ENCODE measurements at places on chromosomes 3 and 15. TPM values are rescaled to one million over a fixed set of nuclear protein-coding genes. Genes with fewer than 3 reads are reported as not detected.
A peak's percentile ranks its signal among the peaks of the same experiment; 100 is the strongest.

The TMEM212 gene
- not detected for polyA plus RNA-seq

The LMAN1L gene
- polyA plus RNA-seq, result not detected

- H3K27ac ChIP-seq, result no peak overlapping the region
- H3K4me1 ChIP-seq, result peaks cover 21% of the 10 kb centered on the region
- no peaks in the 10 kb centered on the region for H3K27me3 ChIP-seq
- DNase-seq, result no peak
- H3K36me3 ChIP-seq, result no peaks in the 10 kb centered on the region
Measured at GRCh38 chr15:64247906-64248541, 85.2 kb upstream of the PPIB start.

- H3K27me3 ChIP-seq, result no peaks in the 10 kb centered on the region
- no peak for DNase-seq
- no peak overlapping the region for H3K4me3 ChIP-seq
Measured at GRCh38 chr3:79902151-79902550, 134.4 kb upstream of the ROBO1 start.

GRCh38 chr3:153023896-153024295, 138.1 kb upstream of the RAP2B start:
- no peak overlapping the region for H3K27ac ChIP-seq
- no peaks in the 10 kb centered on the region for H3K36me3 ChIP-seq
- no peaks in the 10 kb centered on the region for H3K27me3 ChIP-seq
- no peak overlapping the region for H3K4me3 ChIP-seq

- no peak for DNase-seq
Measured at GRCh38 chr3:32132121-32132520, 25.7 kb downstream of the GPD1L start.

DNA sequence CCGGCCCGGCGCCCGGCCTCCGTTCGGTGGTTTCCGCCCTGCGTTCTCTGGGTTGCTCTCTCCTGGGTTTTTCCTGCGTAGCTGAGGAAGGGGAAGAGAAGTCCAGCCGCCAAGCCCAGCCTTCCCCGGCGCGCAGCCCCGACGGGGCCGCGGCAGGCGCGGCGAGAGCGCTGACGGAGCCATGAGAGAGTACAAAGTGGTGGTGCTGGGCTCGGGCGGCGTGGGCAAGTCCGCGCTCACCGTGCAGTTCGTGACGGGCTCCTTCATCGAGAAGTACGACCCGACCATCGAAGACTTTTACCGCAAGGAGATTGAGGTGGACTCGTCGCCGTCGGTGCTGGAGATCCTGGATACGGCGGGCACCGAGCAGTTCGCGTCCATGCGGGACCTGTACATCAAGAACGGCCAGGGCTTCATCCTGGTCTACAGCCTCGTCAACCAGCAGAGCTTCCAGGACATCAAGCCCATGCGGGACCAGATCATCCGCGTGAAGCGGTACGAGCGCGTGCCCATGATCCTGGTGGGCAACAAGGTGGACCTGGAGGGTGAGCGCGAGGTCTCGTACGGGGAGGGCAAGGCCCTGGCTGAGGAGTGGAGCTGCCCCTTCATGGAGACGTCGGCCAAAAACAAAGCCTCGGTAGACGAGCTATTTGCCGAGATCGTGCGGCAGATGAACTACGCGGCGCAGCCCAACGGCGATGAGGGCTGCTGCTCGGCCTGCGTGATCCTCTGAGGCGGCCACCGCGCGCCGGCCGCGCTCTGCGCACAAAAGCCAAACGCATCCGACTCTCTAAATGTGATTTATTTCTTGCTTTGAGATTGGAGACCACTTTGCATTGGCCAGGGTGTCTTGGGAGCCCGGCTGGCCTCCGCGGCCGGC, 727 bp downstream of the RAP2B start:
- peak overlapping the region; percentile 67 for H3K4me3 ChIP-seq
- no peaks in the 10 kb centered on the region for H3K36me3 ChIP-seq
- peak overlapping the region; percentile 94 for H3K27ac ChIP-seq
- peak; percentile 75 for DNase-seq
- H3K4me1 ChIP-seq, result peaks cover 46% of the 10 kb centered on the region
